ENCODE measurements at places on chromosomes 5 and 9.

GRCh38 chr9:129240581-129241211, 62.6 kb upstream of the IER5L start:
- no peak for DNase-seq

DNA sequence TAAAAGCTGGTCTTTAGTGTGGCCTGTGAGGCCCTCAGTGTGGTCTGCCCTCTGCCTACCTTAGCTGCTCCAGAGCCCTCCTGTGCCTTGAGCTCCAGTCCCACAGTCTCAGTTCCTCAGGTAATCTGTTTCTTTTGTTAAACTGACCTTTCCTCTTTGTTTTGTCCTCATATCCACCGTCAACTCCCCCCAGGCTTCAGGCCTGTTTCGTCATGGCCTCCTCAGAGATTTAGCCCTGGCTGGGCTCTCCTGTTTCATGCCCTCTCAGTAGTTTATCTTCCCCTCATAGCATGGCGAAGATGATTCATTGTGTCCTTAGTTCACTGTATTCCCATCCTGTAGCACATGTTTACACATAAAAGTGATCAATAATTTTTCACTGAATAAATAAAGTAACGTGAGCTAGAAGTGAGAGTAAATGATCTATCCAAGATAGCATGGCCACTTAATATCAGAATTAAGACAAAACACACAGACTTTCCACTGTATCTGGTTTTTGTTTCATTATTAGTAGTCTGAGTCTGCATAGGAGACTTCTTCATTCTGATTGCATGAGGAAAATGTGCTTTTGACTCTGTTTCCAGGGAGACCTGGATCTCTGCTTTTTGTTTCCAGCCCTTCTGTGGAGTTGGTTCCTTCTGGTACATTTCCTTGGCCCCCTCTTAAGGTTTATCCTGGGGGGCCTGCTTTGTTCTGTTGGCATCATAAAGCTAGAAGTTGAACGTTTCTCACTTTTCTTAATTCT, 70.5 kb downstream of the SNX24 start:
- peak; percentile 5 for DNase-seq

DNA sequence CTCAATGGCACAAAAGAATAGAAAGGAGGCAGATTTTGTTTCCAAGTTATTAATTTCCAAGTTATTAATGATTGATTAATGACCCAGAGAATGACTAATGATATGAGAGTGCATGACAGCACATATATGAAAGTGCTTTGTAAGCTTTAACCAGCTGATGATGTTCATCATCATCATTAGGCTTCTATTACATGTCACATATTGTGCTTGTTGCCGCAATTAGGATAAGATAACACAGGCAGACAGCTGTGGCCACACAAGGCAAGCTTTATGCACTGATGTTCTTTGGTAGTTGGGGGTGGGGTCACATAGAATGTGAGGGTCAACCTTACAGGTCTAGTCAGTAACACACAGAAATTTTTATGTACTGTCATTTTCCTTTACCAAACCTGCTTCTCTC, 219.7 kb downstream of the TRPM3 start:
- DNase-seq, result no peak

DNA sequence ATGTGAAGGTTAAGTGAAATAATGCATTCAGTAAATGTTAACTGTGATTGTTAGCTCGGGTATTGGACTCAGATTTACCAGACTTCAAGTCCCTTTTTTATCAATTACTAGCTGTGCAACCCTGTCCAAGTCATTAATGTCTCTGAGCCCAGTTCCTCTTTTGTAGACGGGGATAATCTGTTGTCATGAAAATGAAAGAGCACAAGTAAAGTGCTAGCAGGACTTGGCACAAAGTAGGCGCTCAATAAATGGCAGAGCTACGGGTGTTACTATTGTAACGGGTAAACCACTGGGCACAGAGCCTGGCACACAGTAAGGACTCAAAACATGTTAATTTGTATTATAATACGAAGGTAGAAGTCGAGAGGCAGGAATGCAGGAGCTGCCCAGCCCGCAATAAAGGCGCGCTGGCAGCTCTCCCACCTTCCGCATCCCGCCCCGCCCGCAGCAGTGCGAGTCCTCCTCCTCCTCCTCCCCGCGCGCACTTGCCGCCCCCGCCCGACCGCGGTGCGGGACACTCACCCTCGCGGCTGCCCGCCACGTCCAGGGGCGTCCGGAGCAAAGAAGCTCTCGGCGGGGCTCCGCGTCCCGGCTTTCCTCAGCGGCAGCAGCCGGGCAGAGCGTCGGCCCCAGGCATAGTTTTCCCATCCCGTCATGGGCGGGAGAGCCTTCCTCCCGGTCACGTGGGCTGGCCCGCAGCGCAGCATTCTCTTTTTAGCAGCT, at the start of gene C1QTNF2:
Gene C1QTNF2, minus strand, starts transcription at position 637 of the 723 bp plus-strand sequence. CDS start 15,615 bp downstream, outside the sequence.
- peak; percentile 63 for DNase-seq

DNA sequence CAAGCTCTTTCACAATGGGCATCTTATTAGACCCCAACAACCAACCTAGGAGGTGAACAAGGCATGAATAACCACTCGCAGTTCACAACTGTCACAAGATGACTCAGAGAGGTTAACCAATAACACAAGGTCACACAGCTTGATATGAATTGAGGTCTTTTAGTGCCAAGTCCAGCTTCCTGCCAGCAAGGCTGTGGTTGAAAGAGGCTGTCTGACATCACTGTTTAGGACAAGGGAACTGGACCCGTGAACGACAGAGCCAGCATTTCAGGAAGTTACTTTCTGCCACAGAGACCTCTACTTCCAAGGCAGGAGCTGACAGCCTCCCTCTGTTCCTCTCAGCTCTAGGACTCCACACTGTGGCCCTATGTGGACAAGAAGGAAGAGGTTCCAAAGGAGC, 53.4 kb upstream of the ALDH1B1 start:
- peak; percentile 50 for DNase-seq

DNA sequence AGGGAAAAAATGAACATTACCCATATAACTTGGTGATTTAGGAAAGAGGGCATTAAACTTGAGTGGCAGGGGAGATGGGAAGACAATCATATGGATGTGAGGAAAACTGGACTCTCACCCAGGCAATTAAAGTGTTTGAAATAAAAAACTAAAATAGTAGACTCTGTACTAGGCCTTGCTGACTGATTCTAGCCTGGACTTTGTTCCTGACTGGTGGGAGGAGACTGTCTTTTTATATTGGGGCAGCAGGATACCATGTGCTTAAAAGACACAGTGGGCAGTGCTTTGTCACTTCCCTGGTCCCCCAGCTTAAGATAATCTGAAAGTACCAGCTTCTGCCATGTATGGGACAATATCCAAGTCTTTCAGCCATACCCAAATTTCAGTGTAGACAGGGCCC, 107.0 kb downstream of the ACTL7B start:
- no peak for DNase-seq

DNA sequence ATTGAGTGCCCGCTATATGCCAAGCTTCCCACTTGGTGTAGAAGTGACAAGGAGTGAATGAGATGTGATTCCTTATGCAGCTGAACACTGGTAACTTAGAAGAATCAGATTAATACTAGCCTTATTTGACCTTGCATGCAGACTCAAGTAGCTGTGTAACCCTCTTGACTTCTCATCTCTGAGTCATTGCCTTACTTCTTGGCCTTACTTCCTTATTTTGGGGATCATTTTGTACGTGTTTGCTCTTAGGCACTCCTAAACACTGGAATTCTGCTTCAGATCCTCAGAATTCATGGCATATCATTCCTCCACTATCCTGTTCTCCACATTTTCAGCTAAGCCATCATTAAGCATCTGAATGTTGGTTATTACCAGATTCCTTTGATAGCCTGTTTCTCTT, 948.9 kb upstream of the ARRDC3 start:
- DNase-seq, result peak; percentile 60

GRCh38 chr9:2725898-2726649, 8.8 kb downstream of the KCNV2 start:
- DNase-seq, result peak; percentile 38

DNA sequence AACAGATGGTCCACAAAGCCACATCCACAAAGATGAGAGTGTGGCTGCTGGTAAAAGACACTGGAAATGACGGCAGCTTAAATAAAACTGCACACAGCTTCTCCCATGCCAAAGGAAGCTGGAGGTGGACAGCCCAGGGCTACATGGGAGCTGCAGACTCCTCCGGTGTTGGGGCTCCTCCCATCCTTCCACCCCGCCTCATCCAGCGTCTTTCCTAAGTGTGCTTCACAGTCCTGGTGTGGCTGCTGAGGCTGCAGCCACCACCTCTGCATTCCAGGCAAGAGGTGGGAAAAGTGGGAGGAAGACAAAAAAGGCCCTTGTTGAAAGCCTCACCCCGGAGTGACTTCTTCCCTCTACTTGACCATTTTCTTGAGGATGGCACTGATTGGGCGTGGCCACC, 37.0 kb upstream of the IRX4 start:
- no peak for DNase-seq
